Stimulated activated CD4-positive, alpha-beta T cell treated with anti-CD3 and anti-CD28 coated beads, Interleukin-2, amount 100 ng/mL, for 24 hours (primary cell): ENCODE measurements at places on chromosomes 11 and 22.

GRCh38 chr22:43167001-43167589 lies 15.7 kb downstream of the TSPO start:
- no peak for DNase-seq

- DNase-seq = no peak
Observed at GRCh38 chr11:102955624-102956023, at the start of gene MMP13. Gene MMP13, minus strand, starts transcription at chr11:102955732. Its CDS starts 27 bp downstream, at chr11:102955705.

- DNase-seq = no peak
Observed at GRCh38 chr11:87394924-87395323, 357.2 kb downstream of the TMEM135 start.

DNA sequence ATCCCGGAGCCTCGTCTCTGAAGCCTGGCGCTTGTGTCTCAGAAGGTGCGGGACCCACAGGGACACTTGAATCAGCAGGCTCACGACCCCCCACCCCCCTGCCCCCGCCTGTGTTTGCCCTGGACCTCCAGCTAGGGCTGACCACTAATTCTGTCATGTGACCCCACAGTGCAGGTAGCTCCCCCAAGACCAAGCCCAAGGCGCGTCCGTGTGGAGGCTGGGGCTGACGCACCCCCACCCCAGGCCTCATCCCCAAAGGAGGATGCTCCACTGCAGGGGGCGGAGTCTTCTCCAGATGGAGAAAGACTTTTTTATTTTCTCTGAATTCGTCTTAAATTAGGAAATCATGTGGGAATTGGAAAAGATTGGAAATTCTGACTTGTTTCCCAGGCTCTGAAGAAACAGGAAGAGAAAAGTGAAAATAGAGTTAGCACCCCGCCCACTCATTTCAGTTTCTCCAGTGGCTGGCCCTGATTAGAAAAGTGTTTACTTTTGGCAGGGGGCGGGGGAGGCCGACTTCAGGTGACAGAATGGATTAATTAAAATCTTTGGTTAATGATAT lies 1.0 kb upstream of the RELA start:
- DNase-seq = peak; percentile 69

DNA sequence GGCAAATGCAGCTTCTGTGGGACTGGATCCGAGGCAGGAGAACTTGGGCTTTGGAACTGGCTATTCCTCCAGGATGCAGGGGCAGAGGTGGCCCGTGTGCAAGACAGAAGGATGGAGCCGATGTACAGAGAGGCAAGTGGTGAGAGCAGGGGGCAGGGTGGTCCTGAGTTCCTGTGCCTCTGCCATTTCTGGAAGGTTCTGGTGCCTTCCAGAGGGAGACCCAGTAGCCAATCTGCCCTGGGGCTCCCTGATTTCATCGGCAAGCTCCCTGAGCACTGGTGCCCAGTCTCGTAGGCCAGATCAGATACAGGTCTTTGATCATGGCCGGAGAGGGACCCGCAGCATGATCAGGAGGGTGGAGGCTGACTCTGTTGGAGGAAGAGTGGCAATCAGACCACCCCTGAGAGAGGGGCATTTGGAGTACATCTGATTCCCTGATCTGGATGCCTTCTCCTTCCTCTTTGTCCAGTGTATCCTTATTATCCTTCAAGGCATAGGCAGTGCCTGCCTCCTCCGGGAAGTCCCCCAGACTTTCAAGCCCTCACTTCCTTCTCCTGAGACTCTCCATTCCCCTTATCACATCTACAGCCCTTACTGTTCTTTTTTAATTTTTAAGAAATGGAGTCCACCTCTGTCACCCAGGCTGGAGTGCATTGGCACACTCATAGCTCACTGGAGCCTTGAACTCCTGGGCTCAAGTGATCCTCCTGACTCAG lies 9.7 kb downstream of the MRGPRD start:
- no peak for DNase-seq

DNA sequence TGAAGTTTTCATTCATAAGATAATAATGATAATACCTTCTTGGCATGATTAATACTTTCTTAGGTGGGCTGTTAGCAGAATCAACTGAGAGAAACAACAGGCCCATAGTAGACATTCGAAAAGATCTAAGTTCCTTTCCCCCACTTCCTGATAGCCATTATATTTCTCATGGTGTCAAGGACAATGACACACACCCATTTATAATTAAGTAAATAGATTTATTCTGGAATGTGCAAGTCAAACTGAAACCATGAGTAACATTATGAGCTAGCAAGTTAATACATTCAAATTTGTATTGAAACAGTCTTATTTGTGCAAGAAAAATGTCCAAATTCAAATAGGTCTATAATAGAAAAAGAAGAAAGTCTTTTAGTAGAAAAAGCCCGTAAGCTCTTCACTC lies 301.1 kb downstream of the GUCY1A2 start:
- DNase-seq = no peak

- no peak for DNase-seq
Observed at GRCh38 chr11:118661425-118662301, 17.8 kb downstream of the TREH start.

GRCh38 chr22:50061824-50062355 lies 3.8 kb upstream of the TTLL8 start:
- DNase-seq = no peak

DNA sequence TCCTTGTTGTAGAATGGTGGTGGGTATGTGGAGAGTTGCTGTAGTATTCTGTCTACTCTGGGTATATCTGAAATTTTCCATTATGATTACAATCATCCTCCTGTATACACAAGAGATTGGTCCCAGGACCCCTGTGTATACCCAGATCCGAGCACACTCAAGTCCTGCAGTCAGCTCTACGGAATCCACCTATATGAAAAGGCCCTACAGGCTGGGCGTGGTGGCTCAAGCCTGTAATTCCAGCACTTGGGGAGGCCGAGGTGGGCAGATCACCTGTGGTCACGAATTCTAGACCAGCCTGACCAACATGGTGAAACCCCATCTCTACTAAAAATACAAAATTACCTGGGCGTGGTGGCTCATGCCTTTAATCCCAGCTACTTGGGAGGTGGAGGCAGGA lies 17.2 kb downstream of the PARVA start:
- DNase-seq = no peak

DNA sequence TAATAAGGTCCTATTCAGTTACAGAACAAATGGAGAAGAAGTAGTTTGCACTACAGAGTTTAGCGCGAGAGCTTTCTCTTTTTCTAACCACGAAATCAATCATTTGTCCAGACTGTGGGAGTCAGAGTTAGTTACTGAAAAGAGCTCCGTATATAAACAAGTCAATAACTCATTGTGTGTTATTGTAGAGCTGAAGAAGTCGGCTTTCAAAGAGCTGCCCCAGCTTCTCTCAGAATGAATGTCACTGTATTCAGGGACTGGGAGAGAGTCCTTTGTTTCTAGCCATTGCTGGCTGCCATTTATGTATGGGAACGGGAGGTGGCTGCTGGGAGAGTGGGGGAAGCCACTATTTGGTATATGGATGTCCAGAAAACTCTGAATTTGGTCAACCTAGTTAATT lies 227.8 kb downstream of the DCDC1 start:
- DNase-seq = no peak

DNA sequence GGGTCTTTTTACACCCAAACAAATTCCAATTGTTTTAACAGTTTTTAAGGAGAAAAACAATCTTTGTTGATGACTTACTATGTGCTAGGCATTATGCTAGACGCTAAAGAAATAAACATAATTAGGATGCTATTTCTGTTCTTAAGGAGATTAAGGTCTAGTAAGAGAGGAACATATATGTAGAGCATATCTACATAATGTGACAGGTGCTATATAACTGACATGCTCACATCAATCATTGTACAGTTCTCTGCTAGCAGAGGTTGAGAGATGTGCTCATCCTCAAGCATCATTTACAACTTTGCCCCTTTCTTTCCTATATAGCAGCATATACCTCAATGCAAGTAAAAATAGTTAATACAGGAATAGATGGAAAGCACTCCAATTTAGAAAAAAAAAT lies 37.5 kb downstream of the PDGFD start:
- no peak for DNase-seq

DNA sequence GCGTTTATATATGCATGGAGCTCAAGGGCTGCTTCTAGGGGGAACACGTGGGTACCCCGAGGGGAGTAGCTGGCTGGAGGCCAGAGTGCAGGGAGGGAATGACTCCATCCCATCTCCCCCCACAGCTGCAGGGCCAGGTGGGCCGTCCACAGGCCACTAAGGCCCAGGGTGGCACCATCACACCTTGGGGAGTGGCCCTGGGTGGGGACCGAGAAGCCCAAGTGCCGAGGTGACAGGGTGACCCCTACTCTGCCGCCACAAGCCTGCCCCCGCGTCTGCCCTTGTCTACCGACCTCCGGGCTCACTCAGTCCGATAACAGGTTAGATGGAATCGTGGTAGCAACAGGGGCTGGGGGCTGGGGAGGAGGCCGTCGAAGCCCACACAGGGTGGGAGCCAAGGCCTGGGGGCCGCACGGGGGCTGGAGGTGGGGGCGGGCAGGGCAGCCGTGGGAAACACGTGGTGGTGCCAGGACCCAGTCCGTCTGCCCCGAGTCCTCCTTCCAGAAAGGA lies 125.7 kb downstream of the KCNQ1OT1 start:
- DNase-seq = no peak

DNA sequence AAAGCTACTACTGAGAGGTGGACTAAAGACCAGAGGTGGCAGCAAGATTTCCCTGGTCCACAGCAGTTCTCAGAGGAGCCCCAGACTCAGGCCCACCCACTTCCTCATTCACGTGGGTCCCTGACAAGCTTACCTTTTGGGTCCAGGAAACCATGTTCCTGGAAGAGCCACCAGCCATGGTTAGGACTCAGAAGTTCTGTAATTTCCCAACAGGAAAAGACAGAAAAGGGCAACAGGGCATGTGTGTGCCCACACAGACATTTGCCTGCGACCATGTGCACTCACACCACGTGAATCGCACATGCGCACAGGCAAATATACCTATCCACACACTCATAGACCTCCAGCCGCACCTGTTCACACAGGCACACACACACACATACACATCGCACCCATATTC lies 42.9 kb downstream of the LRRC32 start:
- no peak for DNase-seq

DNA sequence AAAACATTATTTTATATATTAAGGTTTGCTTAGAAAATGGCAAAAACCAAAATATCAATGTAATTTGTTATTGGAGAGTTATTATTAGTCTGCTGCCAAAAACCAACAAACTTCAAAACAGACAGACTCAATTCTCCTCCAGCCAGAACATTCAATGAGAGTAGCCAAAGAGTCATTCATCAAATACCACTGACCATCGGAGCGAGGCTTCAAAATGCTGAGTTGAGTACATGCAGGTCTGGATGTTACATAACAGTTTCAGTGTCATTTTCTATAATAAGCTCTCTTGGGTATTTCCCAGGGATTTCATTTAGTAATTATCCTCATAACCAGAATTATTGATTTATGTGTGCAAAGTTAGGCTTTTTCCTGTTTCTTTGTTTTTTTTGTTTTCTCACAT lies 42.6 kb downstream of the CHST1 start:
- no peak for DNase-seq

DNA sequence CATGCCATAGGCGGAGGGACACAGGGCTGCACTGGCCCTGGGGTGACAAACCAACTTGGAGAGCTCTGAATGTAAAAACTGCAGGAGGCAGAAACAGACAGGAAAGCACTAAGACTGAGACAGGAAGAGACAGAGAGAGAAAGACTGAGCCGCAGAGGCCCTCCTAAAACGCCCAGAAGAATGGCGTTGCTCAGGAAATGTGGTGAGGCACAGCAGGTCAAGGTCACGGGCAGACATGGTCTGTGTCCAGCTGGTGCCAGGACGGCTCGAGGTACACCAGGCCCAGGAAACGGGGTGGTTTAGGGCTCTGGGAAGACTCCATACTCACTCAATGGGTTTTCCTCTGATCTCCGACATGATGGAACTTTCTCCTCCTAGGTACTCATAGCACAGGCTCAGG lies 29.1 kb downstream of the MAFF start:
- no peak for DNase-seq

DNA sequence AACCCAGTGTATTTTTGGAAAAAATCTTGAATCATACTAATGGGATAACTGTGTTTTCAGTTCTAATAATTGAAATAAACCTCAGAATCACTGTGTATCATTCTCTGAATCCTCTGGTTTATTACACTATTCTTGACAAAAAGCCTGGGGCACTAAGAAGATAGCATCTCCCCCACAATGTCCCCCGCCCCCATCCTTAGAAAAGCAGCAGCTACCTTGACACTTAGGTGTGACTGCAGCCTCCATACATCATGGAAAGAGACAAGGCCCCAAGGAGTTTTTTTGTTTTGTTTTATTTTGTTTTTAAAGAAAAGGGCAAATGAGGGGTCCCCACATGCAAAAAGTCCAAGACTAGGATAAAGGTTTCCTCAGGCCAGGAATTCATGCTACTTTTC lies 124.8 kb downstream of the APOL5 start:
- no peak for DNase-seq

DNA sequence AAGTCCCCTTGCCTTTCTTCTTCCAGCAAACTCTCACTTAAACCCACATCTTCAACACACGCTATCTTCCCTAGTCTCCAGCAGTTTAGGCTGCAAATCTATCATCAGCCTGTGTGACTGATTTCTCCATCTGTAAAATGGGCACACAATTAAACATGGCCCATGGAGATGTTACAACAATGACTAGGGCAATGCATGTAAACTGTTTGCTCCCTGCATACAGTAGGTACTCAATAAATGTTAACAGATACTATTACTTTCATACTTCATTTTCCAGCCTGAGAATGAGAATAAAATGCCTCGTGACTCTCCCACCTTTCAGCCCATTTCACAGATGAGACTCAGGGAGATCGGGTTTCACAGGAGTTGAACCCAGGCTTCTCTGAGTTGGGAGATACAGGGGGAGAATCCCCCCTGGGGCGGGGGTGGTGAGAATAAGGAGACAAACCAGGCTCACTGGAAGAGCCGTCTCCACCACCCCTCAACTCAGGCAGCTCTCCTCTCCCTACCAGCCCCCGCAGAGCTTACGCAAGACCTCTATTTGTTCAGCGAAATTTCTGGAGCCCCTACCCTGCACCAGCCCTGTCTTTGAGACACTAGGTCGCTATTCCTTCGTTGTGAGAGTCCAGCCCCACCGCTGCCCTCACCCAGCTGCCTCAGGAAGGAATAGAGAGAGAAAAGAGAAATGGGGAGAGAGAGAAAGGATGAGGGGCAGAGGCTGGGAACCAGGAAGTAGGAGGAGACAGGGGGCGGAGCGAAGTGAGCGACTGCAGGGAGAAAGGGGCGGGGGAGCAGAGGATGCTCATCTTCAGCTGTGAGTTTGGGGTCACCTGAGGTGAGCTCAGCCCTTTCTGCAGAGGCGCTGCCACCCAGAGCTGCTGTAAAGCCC lies 42.1 kb upstream of the KLHL35 start:
- peak; percentile 58 for DNase-seq
